ENCODE measurements at places on chromosomes 1 and 21.

DNA sequence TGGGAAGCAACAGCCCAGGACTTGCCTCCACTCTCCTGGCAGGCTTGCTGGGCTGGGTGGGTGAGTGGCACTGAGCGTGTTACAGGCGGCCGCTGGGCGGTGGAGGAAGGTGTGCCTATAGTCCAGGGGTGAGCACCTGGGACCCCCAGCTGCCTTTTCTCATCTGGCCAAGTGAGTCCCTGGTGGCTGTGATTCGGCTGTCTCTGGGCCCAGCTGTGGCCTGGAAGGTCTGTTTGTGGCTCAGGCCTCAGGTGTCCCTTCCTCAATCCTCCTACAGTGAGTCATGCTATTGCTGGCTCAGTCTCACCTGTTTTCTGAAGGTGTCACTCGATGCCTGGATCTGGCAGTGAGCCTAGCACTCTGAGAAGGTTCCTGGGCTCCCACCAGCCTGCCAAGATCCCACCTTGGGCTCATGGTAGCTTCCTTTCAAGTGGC is 564.2 kb downstream of the PTPRU start:
- no peak for DNase-seq

GRCh38 chr1:109490029-109490933 is 3.6 kb upstream of the CYB561D1 start:
- DNase-seq = peak; percentile 69

DNA sequence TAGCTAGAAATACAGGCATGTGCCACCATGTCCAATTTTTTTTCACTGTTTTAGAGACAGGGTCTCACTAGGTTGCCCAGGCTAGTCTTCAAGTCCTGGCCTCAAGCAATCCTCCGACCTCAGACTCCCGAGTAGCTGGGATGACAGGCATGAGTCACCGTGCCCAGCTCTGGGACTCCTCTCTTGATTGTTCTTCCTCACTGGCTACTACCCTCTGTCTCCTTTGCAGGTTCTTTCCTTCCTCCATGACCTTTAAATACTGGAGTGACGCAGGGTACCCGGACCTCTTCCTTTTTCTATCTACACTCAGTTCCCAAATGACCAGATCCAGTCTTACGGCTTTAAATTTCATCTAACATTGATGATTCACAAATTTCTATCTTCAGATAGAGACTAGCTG is 34.9 kb downstream of the ASH1L start:
- no peak for DNase-seq

DNA sequence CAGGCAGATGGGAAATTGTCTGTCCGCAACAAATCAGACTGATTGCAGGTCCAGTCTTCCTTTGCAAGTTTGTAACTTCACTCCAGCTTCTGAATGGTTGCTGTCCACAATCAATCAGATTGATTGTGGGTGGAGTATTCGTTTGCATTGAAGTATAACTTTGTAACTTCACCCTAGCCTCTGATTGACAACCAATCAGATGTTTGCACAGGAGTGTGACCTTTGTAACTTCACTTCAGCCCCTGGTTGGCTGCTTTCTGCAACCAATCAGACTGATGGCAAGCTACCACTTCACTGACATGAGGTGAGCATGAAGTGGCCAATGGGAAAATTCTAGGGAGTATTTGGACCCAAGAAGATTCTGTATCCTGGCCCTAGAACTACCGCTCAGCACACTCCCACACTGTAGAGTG is 25.7 kb downstream of the OR10J1 start:
- no peak for DNase-seq

- DNase-seq = no peak
Observed at GRCh38 chr21:20949884-20950283, 48.3 kb upstream of the NCAM2 start.

- no peak for DNase-seq
Observed at GRCh38 chr1:229047161-229047839, 223.6 kb upstream of the RAB4A start.

GRCh38 chr1:78607334-78607927 is 12.8 kb upstream of the IFI44L start:
- DNase-seq = no peak

GRCh38 chr1:39322431-39322830 is 117.9 kb downstream of the MACF1 start:
- DNase-seq = no peak

GRCh38 chr1:109388884-109389637 is 8.7 kb downstream of the SORT1 start:
- DNase-seq = no peak

GRCh38 chr1:2233468-2233867 is 5.3 kb downstream of the SKI start:
- DNase-seq = no peak

DNA sequence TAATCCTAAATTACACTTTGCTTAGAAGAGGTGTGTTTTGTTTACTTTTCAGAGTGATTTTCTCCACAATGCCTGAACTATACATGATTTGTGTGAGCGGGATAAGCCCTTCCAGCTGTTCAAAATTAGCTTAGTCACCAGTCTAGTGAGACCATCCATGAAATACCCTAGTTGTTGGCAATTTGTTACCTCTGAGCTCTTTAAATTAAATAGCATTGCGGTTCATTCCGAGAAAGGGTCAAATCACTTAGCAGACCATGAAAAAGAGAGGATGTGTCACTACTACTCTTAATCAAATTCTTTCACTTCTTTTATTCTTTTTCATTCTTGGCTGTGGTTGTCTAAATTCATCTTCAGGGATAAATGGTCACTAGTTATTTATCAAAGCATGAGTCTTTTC is 11.9 kb upstream of the VAV3 start:
- no peak for DNase-seq

DNA sequence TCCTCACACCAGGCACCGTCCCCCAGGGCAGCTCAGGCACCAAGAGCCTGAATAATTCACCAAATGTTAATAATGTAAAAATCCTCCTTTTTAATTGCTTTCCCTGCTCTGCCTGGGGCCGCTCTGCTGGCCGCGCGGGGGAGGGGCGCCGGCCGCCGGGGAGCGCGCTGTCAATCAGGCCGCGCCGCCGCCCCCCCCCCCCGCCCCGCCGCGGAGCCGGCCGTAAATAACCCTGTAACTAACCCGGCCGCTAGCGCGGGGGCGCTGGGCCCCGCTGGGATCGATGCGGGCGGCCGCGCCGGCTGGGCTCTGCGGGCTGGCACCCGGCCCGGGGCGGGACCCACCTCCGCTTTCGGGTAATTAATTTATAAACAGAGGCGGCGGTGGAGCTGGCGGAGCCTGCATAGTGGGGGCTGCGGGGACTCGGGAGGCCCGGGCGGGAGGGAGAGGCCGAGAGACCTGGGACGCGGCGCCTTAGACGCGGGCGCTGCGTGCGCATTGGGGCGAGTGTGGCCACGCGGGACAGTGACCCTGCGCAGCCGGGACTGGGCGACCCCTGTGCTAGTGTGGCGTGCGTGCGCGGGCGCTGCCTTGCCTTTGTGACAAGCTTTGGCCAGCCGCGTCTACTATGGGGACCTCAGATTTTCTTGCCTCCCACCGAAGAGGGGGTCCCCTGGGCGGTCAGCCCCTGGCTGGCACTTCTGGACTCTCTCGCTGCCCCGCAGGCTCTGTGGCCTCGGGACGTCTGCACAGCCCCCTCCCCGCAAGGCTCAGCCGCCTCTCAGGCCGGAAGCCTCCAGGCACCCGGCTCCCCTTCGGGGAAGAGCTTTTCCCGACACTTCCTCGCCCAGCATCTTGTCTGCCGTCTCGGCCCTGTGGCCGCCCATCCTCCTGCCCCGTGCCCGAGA is 16.6 kb downstream of the SAMD11 start:
- peak; percentile 70 for DNase-seq

DNA sequence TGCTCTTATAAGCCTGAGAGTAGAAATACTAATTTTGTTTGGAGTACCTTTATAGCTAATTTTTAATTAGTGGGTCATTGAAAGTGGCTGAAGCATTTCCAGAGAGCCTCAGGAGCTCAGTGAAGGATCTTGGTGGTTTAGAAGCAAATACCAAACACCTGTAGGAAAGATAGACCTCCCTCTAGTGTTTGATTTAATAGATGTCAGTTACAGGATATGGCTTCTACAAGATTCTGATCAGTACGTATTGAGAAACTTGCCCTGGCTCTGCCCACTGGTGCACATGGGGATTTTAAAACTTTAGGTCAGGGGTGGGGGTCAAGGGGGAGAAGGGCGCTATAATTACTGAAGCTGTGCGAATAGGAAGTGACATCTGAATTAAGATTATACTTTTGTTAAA is 122.2 kb downstream of the POU2F1 start:
- no peak for DNase-seq

DNA sequence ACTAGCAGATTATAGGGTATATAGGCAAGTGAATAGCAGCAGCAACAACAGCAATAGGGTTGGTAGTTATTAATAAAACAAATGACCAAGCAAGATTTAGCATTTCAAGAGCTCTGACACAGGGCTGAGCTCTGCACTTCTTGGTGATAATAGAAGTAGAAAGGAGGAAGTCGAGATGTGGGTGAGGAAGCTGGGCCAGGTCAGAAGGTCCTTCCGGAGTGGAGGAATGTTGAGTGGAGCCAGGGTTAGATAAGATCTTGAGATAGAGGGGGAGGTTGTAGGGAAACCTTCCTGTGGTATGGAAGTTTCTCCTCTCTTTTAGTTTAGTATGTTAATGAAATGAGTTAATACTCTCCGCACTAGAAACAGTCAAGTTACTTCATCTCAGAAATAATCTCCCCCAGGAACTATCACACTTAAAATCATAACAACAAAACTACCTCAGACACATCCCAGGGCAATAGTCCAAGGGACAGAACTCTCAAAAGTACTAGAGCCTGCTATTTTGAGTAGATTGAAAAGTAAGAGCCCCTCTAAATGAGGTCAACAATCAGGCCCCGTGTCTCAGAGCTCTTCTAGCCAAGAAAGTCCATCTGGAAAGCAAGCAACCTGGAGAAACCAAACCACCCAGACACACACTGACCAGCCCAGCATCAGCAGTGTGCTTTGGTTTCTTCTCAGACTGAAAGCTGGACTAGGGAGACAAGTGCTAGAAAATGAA is 45.4 kb upstream of the ATP1B1 start:
- DNase-seq = no peak

DNA sequence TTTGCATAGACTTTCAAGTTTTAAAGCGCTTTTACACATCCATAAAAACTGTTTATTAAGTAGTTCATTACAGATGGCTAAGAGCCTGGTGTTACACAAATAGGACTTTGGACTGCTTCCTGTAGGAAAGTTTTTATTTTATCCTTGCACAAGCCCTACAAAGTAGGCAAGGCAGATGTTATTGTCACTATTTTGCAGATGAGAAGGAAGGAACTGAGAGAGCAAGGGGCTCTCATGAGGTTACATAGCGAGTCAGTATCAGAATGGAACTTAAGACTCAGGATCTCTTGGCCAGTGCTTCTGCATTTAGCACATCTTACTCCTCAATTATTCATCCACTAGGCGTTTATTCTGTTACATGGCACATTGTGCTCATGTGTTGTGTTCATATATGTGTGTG is 2.6 kb upstream of the MAPKAPK2 start:
- DNase-seq = peak; percentile 33

- no peak for DNase-seq
Observed at GRCh38 chr1:82214606-82215005, 413.9 kb downstream of the ADGRL2 start.

- DNase-seq = no peak
Observed at GRCh38 chr1:24206516-24207394, 19.7 kb upstream of the IFNLR1 start.

DNA sequence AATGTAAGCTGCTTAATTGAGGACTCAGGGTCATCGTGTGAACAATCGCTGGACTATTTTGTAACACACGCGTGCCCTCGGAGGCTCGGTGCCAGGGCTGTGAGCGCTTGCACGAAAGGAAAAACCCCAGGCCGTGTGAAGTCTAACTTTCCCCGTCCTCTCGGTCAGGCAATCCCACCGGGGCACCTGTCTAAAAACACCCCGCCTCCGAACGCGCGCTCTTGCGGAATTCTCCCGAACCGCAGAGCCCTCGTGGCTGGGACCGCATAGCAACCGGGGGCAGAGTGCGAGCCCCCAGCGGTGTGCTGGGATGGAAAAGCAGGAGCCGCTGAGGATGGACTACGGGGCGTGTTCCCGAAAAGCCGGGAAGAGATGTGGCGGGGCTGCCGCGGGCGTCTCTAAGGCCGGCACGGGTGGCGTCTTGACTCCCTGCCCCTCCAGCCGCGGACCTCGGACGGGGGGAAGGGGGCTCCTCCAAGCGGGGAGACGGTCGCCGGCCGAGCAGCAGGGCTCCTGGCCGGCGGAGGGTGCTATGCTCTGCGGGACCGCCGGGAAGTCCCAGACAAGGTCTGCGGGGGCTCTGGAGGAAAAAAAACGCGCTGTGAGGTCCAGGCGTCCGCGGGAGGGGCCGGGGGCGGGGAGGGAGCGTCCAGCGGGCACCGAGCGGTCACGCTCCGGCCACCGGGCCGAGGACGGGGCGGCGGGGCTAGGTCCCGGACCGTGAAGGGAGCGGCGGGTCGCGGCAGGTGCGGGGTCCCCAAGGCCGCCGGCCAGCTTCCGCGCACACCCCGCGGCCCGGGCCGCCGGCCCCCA is 936 bp downstream of the ZBTB21 start:
- DNase-seq = no peak

- DNase-seq = no peak
Observed at GRCh38 chr1:222777977-222778376, 36.9 kb upstream of the DISP1 start.

DNA sequence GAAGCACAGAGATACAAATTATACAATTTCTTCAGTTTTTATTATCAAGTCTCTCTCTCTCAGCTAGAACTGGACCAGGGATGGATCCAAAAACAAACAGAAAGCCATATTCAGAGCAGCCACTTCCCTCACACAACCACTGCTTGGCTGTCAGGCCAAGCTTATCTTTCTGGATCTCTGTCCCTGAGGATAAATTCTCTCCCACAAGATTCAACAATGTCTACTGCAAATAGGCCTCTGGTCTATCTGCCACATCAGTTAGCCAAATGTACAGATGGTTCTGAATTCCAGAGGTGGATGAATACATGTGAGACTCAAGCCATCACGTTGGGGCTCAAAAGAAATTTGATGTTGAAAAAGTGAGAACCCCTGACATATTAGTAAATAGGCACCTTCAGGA is 350.9 kb downstream of the LTN1 start:
- no peak for DNase-seq

- DNase-seq = no peak
Observed at GRCh38 chr1:119308806-119309205, 59.8 kb upstream of the HAO2 start.

GRCh38 chr1:108072212-108072611 is 107.2 kb upstream of the VAV3 start:
- DNase-seq = no peak

GRCh38 chr21:14675774-14676530 is 129.8 kb upstream of the SAMSN1 start:
- DNase-seq = no peak

- no peak for DNase-seq
Observed at GRCh38 chr1:220906561-220907334, 27.5 kb downstream of the HLX start.

- DNase-seq = no peak
Observed at GRCh38 chr21:32099812-32100416, 178.9 kb downstream of the MIS18A start.

DNA sequence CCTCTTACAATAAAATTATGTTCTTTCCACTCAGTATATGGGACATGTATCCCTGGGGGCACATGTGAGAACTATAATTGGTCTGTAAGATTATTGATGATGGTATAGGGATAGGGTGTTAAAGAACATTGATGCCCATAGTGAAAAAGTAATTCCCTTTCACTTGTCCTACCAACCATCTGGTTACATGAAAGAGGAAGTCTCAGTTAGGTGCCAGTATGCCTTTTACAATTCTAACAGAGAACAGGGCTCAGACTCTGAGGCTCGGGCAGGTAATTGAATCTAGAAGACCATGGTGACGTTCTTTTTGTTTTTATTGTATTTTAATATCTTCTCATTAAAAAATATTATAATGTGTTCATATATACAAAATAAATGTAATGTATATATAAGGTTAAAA is 113.6 kb downstream of the FGGY start:
- DNase-seq = no peak
